ENCODE measurements at places on chromosomes 11 and 22.

DNA sequence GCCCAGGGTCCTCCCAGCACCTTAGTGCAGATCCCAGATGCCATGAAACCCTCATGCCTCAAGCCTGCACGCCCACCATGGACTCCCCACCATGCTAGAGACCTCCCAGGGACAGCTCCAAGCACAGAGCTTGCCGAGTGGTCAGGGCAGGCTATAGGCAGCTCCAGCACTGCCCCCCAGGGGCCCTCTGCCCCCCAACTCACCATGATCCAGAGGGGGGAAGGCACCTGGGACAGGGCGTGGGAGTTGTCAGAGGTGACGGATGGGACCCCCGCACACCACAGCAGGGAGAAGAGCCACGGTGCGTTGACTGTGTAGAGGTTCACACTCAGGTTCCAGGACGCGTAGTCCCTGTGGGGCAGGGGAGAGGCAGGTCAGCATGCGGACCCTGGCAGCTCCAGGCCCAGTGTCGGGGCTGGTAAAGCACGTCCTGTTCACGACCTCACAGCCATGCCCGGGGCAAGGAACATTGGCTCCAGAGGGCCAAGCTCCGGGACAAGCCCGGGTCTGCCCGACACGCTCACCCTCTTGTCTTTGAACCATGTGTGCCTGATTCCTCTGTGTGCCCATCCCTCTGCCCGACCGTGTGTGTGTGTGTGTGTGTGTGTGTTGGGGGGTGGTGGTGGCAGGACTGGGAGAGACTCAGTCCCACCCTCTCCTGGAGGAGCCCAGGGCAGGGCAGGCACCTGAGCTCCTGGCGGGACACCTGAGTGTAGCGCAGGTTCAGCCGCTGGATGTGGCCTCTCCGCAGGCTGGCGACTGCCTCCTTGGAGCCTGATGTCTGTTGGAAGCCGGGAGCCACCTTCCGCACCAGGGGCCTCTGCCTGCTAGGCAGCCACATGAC, 8.2 kb upstream of the KLHL35 start:
- no peak for DNase-seq

- no peak for DNase-seq
These were observed 2.7 kb upstream of the GRAMD1B start for GRCh38 chr11:123427405-123427804.

- DNase-seq = no peak
These were observed 6.7 kb downstream of the HSD17B12 start for GRCh38 chr11:43687120-43687791.

- no peak for DNase-seq
These were observed 7.0 kb downstream of the EMID1 start for GRCh38 chr22:29212743-29213142.

DNA sequence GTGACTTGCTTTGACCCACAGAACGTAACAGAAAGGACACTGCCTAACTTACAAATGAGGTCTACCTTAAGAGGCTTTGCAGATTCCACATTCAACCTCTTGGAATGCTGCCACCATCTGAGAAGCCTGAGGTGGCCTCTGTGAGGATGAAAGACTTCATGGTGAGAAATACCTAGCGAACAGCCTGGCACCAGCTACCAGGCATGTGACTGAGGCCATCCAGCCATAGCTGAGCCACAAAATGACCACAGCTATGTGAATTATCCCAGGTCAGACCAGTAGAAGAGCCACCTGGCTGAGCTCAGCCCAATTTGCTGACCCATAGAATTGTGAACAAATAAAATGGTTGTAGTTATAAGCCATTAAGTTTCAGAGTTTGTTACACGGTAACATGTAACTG, 37.5 kb downstream of the PPARA start:
- DNase-seq = no peak

GRCh38 chr11:45225277-45225676, 60.9 kb downstream of the SYT13 start:
- no peak for DNase-seq

- no peak for DNase-seq
These were observed 39.4 kb downstream of the PC start for GRCh38 chr11:66918741-66919140.

- no peak for DNase-seq
These were observed 355.2 kb downstream of the RAB38 start for GRCh38 chr11:87820011-87820410.

- DNase-seq = no peak
These were observed 1.4 kb upstream of the CREB3L1 start for GRCh38 chr11:46275964-46276641.

- no peak for DNase-seq
These were observed 13.6 kb upstream of the RNH1 start for GRCh38 chr11:520428-521176.

DNA sequence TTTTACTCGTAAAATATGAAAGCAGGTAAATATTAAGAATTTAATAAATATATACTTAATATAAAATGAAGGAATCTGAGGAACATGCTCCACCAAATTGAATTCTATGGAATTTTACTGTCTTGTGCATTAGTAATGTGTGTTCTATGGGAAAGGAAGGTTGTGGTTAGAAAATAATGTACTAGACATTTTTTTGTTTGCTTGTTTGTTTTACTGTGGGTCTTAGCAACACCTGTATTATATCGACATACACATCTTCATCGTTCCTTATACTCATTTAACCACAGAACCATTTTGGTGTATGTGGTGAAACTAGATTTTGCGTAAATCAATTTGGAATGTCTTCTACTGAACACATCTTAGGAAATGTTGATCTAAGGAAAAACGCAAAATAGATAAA, 114.1 kb upstream of the MTMR2 start:
- DNase-seq = no peak

DNA sequence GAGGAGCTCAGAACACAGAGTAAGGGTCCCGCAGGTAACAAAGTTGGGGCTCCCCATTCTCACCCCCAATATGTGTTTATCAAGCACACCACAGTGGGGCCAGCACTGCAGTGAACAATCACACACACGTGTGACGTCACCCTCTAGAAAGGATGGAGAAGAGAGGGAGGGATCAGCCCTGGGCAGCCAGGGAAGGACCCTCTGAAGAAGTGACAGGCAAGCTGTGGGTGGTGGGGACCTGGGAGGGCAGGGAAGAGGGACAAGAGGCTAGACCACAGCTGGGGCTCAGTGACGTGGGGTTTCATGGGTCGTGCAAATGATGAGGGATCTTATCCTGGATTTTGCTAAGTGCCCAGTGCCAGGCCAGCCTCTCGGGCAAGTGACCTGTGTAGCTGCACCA, 28.7 kb upstream of the MYEOV start:
- no peak for DNase-seq

All from NCI-H510A (cell line).